ENCODE measurements at places on chromosomes 7 and 10.

DNA sequence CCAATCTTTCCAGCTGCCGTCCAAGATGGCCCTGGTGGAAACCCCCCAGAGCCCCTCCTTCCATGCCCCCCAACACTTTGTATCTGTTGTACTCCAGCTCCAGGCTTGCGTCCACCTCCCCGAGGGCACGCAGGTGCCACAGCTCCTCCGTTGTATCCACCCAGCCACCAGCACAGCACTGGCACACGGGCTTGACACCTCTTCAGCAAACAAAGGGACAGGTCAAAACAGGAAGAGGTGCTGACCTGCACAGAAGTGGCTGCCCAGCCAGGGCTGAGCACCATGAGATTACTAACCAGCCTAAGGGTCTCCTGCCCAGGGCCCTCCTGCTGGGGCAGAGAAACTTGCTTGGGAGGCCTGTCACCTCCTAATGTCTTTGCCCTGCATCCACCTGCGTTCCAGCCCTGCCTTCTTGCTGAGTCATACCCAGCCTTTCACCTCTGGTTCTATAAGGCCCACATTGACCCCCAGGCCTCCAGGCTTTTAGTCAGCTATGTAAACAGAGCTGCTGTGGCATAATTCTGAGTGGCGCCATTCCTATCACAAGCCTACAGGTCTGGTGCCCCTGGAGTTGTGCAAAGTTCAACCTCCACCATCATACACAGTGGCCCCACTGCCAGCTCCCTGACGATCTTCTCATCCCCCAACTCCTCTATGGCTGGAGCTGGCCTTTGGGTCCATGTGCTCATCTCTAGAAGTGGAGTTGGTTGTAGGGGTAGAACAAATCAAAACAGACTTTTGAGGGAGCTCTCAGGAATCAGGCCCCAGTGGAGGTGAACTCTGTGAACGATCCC lies 20.9 kb downstream of the SLC29A3 start:
- DNase-seq, result no peak

DNA sequence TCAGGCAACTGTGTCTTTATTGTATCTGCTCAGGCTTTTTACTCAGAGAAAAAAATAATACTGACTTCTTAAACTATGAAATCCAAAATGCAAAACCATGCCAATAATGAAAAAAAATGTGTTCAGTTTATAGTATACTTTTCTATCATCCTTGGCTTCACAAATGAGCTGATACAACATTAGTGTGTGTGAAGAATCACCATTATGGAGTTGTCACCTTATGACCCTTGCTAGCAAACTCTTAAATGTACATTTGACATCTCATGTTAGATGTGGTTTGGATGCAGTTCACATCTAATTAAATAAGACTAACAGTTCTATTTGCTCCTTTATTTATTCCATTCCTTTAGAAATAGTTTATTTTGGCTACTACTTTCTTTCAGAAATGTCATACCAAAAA lies 4.2 kb upstream of the OR2A2 start:
- DNase-seq, result no peak

DNA sequence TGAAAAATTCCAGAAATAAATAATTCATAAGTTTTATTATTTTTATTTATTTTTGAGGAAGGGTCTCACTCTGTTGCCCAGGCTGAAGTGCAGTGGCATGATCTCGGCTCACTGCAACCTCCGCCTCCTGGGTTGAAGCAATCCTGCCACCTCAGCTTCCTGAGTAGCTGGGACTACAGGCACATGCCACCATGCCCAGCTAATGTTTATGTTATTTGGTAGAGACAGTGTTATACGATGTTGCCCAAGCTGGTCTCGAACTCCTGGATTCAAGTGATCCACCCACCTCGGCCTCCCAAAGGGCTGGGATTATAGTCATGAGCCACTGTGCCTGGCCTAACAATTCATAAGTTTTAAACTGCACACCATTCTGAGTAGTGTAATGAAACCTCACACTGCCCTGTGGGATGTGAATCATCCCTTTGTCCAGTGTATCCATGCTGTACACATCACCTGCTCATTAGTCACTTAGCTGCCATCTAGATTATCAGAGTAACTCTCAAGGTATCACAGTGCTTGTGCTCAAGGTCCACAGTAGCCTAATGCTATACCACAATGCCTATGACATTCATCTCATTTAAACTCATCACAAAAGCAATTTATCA lies 17.9 kb downstream of the RTKN2 start:
- no peak for DNase-seq

- peak; percentile 28 for DNase-seq
Observed at GRCh38 chr10:102072673-102073527, 7.8 kb downstream of the HPS6 start.

DNA sequence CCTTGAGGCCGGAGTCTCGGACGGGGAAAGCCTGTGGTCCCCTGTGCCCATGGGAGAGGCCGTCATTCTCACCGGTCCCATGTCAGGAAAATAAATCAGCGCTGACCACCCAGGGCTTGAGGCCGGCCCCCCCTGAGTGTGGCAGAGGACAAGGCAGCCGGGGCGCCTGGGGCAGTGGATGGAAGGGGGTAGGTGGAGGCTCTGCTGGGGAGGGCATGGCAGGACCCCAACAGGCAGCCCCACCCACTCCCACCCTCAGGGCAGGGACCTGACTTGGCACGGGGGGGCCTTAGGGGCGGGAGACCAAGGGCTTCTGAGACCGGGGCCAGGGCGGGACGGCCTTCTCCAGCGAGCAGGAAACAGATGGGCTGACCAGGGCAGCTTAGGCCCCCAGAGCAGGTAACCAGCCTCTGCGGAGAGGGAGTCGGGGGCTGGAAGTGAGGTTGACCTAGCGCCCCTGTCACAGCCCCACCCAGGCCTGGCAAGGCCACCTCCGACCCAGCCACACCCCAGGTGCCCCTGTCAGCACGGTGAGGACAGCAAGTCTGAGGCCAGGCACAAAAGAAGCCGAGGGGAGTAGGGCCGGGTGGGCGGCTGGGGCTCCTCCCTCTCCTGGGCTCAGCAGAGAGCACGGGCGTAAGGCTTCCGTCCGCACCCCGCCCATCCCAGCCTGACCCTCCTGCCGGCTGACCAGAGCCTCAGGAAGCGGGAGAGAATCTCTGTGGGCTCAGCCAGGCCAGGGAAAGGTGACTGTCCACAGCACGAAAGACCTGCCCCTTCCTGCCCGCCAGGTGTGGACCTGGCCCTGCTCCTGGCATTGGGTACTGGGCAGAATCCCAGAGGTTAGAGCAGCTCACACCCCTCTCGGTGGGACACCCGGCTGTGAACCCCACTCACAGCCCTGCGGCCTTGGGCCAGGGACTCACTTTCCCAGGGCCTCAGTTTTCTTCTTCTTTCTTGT lies 87.4 kb downstream of the FOXL3 start:
- DNase-seq, result no peak

- DNase-seq, result peak; percentile 19
Observed at GRCh38 chr10:3723766-3724165, 61.2 kb downstream of the KLF6 start.

GRCh38 chr7:42561797-42562196 lies 324.8 kb upstream of the GLI3 start:
- DNase-seq, result no peak

DNA sequence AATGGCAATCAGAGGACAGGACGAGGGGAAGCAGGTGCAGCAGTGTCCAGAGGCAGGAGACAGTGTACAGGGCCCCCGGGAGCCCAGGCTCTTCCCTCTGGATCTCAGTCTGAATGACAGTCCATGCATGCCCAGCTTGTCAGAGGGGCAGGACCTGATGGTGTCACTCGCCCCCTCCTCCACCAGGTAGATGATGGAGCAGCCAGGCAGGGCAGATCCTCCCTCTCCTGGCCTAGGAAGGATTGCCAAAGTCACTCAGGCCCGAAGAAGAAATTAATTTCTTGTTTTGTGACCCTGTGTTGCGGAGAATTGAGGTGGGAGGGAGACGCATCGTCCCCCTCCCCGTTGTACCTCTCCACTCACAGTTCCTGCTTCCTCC lies 4.0 kb downstream of the VSTM4 start:
- no peak for DNase-seq

GRCh38 chr7:22729180-22729825 lies 2.3 kb downstream of the IL6 start:
- DNase-seq, result no peak

DNA sequence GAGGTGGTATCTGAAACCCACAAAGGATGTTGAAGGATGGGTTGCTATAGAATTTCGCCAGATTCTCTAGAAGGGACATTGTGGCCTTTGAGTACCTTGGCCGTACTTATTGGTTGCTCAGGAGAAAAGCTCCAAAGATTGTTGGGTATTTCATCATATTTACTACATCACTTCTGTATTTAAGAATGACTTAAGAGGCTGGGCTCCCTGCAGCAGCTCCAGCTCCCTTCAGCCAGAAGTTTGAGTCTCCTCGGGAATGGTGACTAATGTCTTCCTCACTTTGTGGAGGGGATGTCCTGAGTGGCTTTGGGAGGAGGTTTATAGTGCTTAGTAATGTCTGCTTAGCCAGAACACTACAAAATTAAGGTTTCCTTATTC lies 18.1 kb downstream of the MINDY4 start:
- DNase-seq, result peak; percentile 70

DNA sequence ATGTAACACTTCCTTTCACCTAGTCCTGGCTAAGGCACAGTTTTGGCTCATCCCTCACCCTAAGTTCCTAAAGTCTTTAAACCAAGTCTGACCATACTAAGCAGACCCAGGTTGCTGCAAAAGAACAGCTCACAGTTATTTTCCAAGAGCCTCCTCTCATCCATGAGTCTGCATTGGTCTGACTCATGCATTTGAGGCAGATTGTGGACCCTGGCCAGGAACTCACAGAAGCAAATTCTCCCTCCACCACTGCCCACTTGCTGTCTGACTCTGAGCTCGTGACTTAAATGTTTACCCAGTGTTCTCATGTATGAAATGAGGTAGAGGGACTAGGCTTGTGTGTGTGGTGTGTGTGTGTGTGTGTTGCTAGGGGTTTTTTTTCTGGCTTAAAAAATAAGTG lies 1272.8 kb downstream of the TYW1 start:
- DNase-seq, result peak; percentile 74

- no peak for DNase-seq
Observed at GRCh38 chr7:137001041-137001440, 132.6 kb downstream of the CHRM2 start.

DNA sequence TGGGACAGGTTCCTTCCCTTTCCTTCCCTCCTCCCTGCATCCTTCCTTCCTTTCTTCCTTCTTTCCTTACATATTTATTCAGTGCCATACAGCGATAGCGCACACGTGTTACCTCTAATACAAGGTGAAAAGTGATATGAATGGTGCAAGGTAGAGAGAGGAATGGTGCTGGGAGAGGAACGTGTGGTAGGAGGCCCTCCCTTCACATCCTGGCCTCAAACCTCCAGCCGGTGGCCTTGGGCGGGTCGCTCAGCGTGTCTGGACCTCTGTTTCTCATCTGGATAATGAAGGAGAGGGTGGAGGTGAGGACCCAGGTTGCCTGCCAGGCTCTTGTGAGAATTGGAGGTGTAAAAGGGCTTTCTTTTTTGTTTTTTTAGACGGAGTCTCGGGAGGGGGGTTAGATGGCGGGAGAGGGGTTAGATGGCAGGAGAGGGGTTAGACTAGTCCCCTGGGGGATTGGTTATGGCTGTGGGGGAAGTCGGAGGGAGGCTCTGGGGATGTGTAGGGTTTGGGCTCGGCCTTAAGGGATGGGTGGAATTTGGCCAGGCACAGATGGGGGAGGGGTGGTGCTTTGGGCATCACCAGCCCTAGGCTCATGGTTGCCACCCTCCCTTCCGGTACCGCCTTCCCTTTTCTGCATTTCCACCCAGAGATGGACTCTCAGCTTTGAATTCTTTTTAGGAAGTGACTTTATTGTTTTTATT lies 14.9 kb downstream of the CHST3 start:
- DNase-seq, result no peak

Data from AG04449 (cell line).